ENCODE measurements at places on chromosomes 11 and 22. TPM values are rescaled to one million over a fixed set of nuclear protein-coding genes. Genes with fewer than 3 reads are reported as not detected.

DNA sequence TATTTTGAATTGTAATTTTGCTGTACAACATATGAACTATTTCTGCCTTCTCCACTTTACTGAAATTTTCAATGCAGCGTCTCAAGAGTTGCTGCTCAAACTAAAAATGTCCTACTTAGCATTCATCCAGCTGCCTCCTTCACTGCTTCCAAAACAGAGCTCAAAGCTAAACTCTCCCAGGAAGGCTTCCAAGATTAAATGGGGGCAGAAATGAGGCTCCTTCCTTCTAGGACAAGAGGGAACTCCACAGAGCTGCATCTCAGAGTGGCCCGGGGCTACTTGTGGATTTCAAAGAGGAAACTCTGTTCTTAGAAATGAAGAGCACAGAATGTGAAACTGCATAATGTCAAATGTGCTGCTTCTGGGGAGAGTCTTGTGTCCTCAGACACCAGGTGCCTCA is 295.9 kb upstream of the NCAM1 start:
- no peak for DNase-seq

GRCh38 chr11:14544611-14545010 is 24.4 kb upstream of the PSMA1 start:
- DNase-seq: peak; percentile 46

DNA sequence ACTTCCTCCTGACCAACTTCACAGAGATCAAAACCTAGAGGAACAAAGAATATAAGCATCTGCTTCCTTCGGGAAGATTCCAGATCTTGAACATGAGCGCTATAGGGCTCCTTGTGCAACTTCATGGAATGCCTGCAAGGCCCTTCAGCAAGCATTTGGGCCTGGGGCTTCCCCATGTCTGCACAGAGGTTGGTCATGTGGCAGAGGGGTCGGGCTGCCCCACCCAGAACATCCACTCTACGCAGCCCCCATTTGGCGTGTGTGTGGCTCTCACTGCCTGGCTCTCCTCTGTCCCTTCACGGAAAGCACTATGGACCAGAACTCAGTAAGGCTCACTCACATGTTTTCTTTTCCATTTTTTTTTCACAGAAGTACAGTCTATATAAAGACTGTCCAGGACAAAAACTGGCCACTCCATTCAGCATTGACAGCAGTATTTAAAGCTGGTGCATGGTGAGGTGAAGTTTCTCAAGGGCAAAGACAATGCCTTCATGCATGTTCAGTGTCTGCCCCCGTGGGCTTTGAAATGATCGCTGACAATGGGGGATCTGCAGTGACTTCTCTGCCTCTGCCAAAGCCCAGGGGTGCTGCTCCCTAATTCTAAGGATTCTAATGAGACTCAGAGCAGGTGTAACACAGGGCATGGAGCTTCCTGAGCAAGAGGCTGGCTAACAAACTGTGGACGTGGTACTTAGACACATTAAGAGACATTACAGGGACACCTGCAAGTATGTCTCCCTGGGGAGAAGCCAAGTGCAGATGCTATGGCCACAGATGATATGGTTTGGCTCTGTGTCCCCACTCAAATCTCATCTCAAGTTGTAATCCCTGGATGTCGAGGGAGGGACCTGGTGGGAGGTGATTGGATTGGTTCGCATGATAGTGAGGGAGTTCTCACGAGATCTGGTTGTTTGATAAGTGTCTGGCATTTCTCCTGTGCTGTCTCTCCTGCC is 66.5 kb upstream of the PITPNB start:
- no peak for DNase-seq

GRCh38 chr22:23086787-23087186 is 16.5 kb downstream of the GNAZ start:
- no peak for DNase-seq

Gene EMID1
- total RNA-seq: 0.07 TPM

GRCh38 chr22:41382098-41382578 is 396 bp downstream of the TEF start:
- no peak for DNase-seq

- DNase-seq: peak; percentile 47
Measured at GRCh38 chr11:19553683-19554333, 158.8 kb upstream of the NAV2 start.

DNA sequence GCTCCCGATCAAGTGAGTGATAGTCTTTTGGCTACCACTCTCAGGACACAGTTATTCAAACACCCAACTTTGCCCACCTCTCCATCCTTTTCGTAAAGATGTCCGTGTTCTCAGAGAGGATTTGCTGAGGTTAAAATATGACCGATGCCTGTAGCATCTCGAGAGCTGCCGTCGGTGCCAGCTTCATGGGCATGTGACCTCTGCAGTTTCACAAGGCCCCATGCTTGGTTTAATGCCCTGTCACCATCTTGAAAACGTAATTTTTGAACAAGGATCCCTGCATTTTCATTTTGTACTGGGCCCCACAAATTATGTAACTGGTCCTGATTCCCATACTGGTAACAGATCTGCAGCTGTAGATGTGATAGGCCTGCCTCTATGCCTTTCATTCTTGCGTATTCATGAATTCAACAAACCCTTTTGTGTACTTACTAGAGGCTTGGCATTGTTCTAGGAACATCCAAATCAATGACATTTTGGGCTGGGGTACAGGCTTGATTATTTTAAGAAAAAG is 85.1 kb downstream of the BMAL1 start:
- DNase-seq: no peak

Gene MUC2
- total RNA-seq: not detected

- DNase-seq: no peak
Measured at GRCh38 chr11:33713856-33714398, 13.3 kb upstream of the C11orf91 start.

Gene PNPLA5
- not detected for total RNA-seq

DNA sequence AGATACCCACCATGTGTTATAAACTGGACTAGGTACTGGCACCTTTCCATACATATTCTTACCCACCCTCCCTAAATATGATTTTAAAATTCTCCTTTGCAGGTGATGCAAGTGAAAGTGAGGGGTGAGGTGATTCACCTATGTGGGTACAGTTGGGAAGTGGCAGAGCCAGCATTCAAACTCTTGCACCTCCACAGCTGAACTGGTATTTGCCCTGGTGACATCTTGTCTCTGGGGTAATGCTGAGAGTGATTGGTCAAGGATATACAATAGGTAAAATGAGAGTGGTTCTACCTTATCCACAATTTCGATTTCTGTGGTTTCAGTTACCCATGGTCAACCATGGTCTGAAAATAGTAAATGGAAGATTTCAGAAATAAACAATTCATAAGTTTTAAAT is 288.2 kb downstream of the MIAT start:
- no peak for DNase-seq

Gene MYO7A
- total RNA-seq: 0.06 TPM

DNA sequence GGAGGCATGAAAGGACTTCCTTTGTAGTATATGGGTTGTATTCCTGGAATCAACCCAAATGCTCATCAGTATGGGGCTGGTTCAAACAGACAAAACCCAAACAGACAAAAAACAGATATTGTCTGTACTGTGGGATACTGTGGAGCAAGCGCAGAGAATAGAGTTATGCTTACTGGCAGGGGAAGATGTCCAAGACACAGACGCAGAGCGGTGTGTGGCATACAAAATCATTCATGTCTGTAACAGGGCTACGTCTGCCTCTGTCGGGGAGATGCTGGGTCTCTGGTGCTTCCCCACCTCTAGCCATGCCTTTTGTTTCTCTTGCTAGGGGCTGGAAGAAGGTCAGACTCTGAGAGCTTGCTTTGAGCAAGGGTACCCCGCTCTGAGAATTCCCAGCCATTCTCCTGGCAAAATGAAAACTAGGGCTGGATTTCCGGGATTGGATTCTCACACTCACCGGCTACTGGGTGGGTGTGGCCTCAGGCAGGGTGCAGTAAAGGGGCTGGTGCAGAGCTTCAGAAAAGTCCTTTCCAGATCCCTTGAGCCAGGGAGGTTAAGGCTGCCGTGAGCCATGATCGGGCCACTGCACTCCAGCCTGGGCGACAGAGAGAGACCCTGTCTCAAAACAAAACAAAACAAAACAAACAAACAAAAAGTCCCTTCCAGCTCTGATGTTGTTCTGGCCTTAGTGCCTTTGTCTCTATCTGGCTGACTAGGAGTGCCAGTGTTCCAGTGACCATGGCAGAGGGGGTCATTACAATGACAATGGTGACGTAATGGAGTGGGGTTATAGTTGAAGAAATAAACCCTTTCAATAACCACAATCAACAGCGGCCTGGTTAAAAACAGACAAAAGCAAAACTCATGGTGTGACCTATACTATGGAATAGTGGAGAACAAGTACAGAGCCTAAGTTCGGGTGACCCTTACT is 2.9 kb upstream of the ABCC8 start:
- DNase-seq: peak; percentile 42

GRCh38 chr11:26348776-26349175 is 16.8 kb downstream of the ANO3 start:
- DNase-seq: peak; percentile 23

All from NCI-H460 (cell line).